ENCODE measurements at places on chromosomes 1 and 21.

DNA sequence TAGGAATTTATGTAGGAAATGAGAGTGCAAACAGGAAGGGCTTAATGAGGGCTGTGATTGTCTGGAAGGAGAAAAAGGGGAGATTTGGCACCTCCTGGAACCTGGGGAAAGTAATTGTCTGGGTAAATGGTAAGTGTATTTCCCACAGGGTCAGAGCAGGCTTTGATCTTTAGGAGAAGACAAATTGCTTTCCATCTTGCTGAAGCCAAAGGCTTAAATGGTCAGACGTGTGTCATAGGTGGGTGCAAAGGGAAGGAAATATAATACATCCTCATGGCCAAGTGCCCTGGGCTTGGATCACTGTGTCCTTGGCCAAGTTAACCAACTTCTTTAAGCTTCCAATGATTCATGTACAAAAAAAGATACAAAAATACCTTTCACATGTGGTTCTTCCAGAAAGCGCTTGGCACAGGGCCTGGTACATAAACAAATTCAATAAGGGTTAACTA is 1.3 kb upstream of the DUSP23 start:
- DNase-seq = peak; percentile 50

GRCh38 chr21:32549886-32550285 is 35.4 kb downstream of the TCP10L start:
- DNase-seq = no peak

DNA sequence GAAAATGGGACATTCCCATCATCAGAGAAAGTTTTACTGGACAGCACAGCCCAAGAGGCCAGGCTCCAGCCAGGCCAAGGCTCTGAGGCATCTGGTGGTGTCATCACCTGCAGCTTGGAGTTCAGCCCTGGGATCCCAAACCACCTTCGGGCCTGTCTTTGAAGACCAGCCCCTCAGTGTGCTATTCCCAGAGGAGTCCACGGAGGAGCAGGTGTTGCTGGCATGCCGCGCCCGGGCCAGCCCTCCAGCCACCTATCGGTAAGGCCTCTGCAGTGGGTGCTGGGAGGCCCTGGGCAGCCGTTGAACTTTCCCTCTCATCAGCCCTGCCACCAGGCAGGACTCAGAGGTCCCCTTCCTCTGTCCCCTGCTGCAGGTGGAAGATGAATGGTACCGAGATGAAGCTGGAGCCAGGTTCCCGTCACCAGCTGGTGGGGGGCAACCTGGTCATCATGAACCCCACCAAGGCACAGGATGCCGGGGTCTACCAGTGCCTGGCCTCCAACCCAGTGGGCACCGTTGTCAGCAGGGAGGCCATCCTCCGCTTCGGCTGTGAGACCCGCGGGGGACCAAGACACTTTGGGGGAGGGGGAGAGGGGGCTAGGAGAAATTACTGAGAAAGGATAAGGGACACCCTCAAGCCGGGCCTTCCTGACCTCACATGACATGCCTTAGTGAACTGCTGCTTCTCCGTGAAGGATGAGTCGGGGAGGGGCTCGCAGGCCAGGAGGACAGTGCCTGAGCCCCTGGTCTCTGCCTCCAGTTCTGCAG is 15.0 kb downstream of the CNTN2 start:
- DNase-seq = no peak

DNA sequence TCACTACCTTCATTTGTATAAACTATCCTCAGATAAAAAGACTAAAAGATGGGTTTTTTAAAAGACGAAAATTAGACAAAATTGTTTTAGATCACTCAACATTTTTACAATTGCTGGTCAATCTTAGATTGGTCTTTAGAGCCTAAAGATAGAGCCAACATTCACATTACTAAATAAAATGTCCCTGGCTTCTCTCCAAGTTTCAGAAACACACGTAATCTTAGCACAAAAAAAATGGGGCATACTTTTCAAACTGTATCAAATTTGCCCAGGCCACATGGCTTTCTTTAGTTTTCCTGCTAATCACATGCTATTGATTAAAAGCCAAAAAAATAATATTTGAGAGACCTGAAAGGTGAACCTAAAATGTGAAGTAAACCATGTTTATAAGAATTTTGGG is 288.1 kb downstream of the DPYD start:
- no peak for DNase-seq

- peak; percentile 67 for DNase-seq
Measured at GRCh38 chr1:225474986-225475820, 47.4 kb upstream of the LBR start.

DNA sequence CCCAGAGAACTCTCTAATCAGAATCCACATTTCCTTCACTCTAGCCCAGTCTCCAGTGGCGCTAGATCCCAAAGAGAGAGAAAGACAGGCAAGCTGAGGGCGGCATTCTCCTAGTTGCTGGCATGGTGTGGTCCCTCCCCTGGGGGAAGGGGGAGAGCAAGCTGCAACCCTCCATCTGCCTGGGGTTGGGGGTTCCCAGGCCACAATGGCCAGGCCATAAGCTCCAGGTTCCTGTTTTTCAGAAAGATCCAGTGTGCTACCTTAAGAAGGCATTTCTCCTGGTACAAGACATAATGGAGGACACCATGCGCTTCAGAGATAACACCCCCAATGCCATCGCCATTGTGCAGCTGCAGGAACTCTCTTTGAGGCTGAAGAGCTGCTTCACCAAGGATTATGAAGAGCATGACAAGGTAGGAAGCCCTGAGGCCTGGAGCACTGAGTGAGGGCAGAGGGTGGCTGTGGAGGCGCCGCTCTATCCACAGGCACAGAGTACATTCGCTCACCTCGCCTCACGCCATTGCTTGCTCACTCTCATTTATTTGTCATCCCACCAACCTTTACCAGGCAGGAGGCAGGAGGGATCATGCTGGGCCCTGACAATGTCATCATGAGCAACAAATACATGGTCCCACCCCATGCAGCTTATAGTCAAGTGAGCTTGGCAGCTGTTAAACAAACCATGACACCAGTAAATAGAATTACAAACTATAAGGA is 6.6 kb downstream of the CSF1 start:
- no peak for DNase-seq

GRCh38 chr1:96538111-96538641 is 183.4 kb upstream of the PTBP2 start:
- peak; percentile 34 for DNase-seq

DNA sequence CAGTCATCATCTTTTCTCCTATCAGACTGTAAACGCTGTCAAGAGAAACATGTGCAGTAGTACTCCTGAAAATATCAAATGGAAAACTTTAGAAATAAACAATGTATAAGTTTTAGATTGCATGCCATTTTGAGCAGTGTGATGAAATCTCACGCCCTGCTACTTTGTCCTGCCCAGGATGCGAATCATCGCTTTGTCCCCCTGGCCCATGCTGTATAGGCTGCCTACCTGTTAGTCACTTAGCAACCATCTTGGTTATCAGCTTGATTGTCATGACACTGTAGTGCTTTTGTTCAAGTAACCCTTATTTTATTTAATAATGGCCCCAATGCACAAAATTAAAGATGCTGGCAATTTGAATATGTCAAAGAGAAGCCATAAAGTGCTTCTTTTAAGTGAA is 363.0 kb downstream of the ZP4 start:
- DNase-seq = no peak

DNA sequence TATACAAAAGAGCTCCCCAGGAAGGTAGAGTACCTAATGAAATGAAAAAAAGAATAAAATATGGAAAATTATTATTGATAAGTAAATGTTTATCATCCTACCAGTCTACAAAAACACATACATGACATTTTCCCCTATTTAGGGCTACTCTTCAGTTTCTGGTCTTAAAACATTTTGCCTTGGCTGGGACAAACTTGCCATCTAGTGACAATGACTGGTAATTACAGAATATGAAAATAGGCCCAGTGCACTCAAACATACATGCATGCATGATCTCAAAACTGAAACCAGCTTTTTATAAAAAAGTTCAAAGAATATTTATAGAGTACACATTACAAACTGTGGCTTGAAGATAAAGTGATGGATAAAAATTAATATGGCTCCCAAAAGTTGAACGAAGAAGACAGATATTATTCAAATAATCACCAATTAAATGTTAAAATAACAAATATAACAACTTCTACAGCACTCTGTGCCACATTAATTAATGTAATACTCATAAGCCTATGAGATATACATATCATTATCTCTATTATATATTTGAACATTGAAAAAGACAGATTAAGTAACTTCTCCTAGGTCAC is 10.5 kb upstream of the RNPC3 start:
- DNase-seq = peak; percentile 66

GRCh38 chr1:218514689-218515088 is 169.6 kb downstream of the TGFB2 start:
- peak; percentile 61 for DNase-seq

DNA sequence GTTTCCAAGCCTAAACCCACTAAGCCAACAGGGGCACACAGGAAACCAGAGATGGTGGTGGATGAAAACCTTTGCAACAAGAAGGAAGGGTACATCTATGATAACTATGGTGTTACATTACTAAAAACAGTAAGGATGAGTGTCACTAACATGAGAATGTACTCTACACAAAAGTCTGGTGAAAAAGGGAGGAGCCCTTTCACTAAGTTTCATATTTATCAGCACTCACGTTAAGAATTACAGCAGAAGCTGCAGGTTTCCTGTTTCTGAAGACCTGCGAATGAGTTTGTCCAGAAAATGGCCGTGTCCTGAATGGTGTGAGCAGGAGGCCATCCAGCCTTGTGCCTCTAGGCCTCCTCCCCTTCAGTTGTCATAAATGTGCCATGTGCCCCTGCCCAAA is 17.8 kb downstream of the ABCG1 start:
- no peak for DNase-seq

- no peak for DNase-seq
Measured at GRCh38 chr21:44738621-44739020, 27.2 kb upstream of the TSPEAR start.

- DNase-seq = no peak
Measured at GRCh38 chr21:38280454-38280853, 23.7 kb downstream of the KCNJ15 start.

DNA sequence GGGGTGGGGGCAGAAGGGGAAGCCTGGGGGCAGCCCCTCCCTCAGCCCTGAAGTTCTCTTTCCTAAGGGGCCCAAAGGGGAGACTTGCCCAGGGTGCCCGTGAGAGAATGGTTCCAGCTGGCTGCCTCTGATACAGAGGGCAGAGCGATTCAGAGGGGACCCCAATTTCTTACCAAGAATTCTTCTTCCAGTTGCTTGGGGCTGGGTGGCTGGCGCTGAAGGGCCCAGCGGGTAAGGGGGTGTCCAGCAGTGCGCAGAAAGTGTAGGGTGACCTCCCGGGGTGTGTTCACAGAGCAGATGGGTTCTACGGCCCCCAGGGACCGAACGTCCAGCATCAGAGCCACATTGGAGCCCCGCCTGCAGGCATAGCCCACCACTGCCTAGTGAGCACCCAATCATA is 2.5 kb downstream of the PTPN7 start:
- DNase-seq = no peak

- no peak for DNase-seq
Measured at GRCh38 chr1:86938855-86939254, 24.4 kb downstream of the HS2ST1 start.

DNA sequence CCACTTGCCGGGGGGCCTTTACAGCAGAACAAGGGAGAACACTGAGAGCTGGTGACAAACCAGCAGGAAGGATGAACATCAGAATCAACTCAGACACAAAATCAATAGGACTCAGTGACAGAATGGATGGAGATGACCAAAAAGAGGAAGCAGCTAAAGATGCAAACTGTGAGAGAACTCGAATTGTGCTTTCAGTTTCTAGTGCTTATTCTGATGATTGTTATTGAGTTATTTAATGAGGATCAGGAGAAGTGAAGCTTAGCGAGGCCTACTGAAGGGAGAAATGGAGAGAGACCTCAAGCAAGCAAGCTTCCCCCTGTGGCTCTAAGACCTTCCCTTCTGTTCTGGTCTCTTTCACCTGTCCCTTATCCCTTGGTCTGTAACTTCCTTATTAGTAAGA is 30.3 kb upstream of the TMEM125 start:
- DNase-seq = no peak

DNA sequence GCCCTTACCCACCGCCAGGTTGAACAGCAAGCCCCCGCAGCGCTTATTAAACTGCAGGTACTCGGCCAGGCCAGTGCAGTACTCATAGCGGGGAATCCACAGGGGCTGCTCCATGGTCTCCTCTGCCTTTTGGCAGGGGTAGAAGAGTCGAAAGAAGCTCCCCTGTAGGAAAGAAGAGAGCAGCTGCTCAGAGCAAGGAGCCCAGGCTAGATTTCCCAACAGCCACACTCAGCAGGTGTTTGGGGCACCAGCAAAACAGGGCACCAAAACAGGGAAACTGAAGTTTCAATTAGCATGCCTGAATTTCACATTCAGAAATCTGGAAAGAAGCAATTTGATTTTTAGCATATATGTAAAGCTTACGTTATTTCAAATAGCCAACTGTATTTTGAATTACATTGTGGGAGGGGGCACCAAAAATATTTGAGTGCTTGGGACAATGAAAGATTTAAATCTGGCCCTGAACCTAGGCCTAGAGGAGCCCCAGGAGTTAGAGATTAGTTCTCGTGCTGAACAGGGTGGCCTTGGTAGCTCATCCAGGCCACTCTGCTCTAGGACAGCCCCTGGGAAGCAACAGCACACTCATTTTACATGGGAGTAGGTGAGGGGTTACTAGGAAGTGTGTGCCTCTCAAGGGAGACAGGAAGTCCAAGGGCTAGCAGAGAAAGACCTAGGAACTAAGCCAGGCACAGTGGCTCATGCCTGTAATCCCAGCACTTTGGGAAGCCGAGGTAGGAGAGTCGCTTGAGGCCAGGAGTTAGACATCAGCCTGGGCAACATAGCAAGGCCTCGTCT is 8.2 kb downstream of the PAFAH2 start:
- DNase-seq = no peak

DNA sequence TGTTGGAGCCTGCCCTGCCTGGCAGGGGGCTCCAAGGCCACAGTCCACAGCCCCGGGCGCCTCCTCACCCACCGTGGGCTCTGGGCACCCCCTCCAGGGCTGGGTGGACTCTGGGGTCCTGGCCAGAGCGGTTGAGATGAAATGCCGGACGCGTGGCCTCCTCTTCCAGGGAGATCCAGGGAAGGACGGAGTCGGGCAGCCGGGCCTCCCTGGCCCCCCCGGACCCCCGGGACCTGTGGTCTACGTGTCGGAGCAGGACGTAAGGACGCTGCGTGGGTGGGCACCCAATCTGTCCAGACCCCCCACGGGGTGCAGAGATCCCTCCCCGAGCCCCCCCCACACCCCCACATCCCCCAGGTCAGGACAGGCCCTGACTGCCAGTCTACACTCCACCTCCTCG is 51.2 kb downstream of the SLC19A1 start:
- DNase-seq = no peak

DNA sequence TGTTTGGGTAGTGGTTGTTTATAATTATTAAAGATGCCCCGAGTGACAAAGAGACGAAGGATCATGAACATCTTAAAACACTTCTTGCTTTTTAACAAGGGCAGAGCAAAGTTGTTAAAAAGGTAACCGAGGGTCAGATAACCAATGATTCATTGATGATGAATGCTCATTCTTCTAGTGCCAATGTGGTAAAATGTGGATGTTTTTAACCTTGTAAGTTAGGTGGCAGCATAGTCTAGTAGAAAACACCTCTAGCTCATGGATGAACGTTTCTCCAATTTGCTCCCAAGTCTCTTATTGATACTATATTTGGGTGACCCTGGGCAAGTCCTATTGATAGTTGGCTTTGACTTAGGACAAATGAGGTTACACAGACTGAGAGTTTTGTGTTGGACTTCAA is 167.9 kb downstream of the KIF26B start:
- peak; percentile 39 for DNase-seq

Measured in EH (cell line).